ENCODE measurements at places on chromosomes 2 and 18.

- DNase-seq: no peak
Measured at GRCh38 chr2:23037596-23037995, 347.4 kb upstream of the KLHL29 start.

DNA sequence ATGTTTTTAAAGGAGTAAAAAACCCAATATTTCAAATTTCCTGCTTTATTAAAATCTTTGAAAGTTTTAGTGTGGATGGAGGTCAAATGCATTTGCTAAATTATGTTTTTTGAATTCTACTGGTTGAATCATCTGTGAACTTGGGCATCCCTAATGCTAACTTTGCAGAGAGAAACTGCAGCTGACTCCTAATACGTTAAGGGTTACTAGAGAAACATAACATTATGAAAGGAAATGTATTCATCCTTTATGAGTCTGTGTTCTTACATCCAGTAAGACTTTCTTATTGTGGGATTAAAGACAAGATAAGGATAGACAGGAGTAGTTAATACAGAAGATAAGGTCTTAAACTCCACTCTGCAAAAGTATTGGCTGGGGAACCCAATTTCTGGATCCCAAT, 140.6 kb downstream of the FAM124B start:
- DNase-seq: no peak

- no peak for DNase-seq
Measured at GRCh38 chr2:198715302-198715835, 742.4 kb downstream of the SATB2 start.

GRCh38 chr18:44802508-44802907, 121.8 kb downstream of the SETBP1 start:
- DNase-seq: no peak

DNA sequence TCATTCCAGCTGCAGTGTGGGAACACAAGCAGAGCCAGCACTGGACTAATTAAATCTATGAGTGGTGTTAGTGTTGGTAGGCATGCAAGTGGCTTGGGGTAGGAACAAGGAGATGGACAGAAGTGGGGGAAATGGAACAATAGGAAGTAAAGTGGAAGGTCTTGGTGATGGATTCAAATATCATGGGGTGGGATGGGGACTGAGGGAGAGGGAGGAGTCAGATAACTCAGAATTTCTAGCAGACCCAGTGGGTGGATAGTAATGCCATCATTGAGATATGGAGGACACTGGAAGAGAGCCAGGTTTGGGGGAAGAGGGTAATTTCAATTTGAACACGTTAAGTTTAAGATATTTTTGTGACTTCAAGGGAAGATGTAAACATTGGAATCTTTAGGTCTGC, 2.9 kb upstream of the LNPK start:
- DNase-seq: no peak

DNA sequence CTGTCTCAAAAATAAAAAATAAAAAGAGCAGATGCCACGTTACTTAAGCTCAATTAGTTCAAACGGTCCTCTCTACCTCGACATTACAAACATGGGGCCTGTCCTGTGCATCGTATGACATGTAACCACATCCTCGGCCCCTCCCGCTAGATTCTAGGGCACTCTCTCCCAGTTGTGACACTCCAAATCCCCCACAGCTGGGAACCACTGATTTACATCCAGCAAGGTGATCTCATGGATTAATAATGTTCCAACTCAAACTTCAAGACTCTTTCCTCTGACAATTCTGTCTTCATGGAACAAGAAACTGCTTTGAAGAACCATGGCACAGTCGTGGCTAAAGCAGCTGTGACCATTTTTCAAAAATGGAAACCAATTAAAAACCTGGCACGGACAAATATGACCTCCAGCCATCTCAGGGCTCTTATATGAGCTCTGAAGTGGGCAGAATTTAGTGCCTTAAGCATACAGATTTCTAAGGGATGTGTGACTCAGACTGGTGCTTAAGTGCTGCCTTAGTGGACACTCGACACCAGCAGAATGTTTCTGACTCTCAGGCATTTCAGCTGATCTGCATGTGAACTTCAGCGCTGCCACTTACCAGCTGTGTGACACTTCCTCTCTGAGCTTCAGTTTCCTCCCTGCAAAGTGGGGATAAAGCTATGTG, 31.7 kb upstream of the ASAP2 start:
- DNase-seq: no peak

DNA sequence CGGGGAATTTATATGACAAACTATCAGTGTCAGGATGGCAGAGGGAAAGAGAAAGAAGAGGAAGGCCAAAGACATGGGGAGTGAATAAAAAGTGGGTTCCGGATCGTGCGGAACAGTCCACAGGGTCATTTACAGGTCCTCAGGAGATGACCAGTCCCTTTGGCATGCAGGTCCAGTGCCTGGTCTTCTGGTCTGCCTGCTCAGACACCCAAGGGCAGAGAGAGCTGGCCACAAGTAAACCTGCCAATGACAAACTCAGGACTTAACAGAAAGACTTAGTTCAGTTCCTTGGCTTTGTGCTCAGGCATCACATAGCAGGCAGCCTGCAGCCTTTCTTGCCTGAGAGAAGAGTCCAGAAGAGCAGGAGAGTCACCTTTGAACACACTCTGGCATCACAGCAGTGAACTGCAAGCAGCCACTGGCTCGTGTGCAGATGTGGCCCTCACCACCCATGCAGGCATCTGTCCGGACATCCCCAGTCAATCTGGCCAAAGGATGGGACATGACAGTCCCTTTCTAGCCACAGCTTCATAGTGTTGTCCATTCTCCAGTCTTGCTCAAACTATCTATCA, 14.0 kb downstream of the TMEM127 start:
- no peak for DNase-seq

DNA sequence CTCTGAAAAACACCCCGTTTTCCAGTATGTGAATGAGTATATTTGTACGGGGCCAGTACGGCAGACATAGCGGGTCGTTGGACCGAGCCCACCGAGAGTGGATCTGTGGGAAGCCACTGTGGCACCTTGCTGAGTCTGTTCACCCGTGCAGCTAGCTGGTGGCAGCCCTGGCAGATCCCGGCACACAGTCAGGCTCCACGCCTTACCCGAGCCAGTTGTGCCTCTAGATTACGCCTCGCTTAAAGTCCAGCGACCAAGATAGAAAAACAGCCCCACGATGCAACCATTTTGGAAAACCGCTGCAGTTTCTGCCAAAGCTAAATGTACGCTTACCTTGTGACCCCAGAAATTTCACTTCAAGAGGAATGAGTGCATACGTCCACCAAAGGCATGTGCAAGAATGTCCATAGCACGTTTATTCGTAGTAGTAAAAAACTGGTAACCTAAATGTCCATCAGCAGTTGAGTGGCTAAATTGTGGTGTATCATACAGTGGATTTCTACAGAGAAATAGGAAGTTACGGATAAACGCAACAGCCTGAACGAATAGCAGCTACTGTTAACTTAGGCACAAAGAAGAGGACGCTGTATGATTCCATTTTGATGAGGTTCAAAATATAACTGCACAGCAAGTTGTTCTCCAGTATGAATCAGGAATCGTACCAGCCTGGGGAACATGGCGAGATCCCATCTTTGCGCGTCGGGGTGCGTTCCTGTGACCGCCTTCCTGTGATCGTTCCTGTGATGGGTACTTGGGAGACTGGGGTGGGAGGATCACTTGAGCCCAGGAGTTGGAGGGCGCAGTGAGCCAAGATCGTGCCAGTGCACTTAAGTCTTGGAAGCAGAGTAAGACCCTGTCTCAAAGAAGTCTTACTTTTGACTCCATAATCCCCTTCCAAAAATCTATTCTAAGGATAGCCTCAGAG, 688 bp upstream of the WDR33 start:
- no peak for DNase-seq

DNA sequence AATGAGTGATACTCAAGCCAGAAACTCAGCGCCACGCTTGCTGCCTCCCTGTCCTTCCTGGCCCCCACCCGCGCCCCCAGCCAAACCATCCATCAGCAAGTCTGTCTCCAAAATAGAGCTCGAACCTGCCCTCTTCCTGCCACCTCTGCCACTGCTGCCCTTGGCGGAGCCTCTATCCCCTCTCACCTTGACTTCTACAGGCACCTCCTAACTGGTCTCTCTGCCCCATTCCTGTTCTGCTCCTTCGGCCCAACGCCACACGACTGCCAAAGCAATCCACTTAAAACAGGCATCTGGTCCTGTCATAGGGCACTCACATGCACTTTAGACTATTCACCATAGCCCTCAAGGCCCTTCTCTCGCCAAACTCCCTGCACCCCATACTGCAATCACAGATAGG, 210.3 kb upstream of the SMAD2 start:
- no peak for DNase-seq

DNA sequence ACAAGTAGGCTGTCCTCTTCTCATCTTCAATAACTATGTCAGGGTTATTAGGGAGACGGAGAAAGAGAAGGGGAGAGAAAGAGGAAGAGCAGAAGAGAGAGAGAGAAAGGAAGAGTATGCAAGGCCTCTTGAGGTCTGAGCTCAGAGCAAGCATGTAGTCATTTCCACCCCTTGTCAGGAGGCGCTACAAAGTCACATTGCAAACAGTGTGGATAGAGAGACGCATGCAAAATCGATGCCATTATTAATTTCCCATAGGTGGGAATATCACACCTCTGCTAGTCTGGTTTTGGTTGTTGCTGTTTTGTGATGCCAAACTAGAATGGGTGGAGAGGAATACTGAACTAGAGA, 24.2 kb upstream of the SERPINE2 start:
- no peak for DNase-seq

DNA sequence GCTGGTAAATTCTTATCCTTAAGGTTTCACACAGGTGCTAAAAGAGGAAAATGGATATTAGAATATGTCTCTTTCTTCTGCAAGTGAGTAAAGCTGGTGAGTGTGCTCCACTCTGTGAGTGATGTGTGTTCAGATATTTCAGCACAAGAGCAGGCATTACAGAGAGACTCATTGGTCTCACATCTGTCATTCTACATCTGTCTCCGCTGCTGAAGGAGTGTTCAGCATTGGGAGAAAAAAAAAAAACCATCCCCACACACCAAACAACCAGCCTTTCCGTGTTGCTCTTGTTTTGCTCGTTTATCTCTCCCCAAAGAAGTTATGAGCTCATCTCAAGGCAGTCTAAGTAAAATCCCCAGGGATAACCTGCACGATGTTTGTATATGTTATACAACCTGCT, 283.9 kb upstream of the SPHKAP start:
- DNase-seq: no peak

All from hindlimb muscle (tissue), 1 donor.